Fibroblast of mammary gland (primary cell): ENCODE measurements at places on chromosomes 7 and 10.

- DNase-seq = no peak
Observed at GRCh38 chr10:32980242-32980557, 22.2 kb upstream of the ITGB1 start.

GRCh38 chr7:113338071-113338696 lies 219.8 kb upstream of the SMIM30 start:
- DNase-seq = no peak

GRCh38 chr10:23755556-23755955 lies 316.7 kb downstream of the OTUD1 start:
- no peak for DNase-seq

DNA sequence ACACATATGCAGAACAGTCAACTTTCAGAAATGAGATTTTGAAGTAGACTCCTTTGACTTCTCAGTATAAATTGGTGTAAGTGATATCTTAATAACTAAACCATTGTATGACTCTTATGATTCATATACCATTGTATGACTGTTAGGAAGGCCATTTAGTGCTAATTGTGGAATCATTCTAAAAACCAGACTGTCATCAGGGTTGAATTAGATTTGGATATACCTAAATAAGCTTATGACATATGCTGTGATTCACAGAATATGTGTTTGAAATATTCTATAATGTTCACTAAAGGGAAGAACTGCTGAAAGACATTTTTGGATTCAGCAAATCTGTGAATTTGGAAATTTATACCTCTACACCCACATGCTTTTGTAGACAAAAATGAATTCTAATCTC lies 438.1 kb downstream of the MDFIC start:
- DNase-seq = peak; percentile 57

- peak; percentile 36 for DNase-seq
Observed at GRCh38 chr7:80771523-80771922, 133.1 kb downstream of the CD36 start.

GRCh38 chr7:147556317-147556716 lies 1034.2 kb upstream of the C7orf33 start:
- DNase-seq = no peak

DNA sequence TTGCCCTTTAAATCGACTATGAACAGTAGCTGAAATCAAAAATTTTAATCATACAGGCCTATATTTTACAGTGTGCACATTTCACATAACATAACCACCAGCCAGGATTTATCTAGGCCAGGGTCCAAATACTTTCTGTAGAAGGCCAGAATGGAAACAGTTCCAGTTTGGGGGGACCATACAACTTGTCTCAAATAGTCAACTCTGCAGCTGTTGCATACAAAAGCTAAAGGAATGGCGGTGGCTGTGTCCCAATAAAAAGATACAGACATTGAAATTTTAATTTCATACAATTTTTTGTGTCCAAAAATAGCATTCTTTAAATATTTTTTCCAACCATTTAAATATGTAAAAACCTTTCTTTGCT lies 742 bp upstream of the TYSND1 start:
- DNase-seq = no peak

GRCh38 chr10:44801383-44802327 lies 109.5 kb upstream of the TMEM72 start:
- peak; percentile 90 for DNase-seq

DNA sequence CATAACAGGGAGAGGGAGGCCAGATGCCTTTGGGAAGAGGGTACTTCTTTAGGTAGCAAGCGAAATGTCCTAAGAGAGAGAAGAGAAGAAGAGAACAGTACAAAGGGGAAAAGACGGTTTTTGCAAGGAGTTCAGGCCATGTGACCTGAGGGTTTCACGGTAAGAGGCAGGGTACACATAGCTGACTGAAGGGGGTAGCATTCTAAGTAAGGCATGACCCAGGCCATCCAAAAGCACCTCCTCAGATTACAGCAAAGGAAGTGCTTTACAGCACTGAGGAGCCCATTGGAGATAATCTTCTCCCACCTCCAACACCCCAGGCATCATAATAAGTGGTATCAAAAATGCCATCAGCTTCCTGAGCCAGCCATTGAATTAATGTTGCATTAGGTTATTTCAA lies 258.2 kb upstream of the NPY start:
- no peak for DNase-seq

DNA sequence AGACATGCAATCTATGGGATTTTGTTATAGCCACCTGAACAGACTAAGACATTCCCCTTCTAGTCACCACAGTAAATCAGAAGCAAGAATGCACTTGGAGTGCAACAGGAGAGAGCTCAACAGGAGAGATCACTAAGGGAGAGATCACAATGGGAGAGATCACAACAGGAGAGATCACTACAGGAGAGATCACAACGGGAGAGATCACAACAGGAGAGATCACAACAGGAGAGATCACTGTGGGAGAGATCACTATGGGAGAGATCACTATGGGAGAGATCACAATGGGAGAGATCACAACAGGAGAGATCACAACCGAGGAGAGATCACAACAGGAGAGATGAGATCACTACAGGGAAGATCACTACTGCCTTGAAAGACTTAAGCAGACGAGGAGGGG lies 238.5 kb upstream of the PITRM1 start:
- no peak for DNase-seq

GRCh38 chr10:61750943-61751471 lies 88.3 kb downstream of the CABCOCO1 start:
- DNase-seq = peak; percentile 76

DNA sequence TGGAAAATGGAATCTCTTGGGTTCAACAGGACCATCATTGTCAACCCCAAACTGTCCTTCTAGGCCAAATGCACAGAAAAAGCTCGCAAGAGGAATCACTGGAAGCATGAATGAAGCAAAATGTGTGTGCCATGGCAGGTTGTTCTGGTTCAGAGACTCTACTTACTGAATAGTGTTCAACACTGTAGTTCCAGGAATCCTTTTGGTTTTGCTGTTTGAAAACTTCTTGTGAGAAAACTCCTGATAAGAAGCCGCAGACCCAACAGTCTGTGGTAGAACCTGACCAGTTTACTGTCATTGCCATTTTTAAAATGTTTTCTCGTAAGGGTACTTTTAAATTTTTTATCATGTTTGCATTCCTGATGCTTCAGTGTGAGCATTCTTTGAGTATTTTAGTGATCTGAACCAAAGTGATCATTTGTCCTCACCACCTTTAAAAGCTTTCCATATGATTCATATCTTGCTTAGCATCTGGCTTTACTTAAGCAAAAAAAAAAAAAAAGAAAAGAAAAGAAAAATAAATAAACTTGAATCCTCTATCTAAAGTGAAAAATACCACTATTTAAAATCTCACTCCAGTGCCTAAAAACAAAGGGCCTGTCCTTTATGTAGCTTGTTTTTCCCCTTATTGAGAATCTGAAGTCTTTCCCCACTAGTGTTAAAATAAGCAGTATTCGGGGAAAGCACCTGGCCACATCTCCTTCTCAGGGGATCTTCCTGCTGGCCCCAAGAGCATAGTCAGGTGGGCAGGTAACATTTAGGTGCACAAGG lies 92.4 kb downstream of the WNT2 start:
- DNase-seq = peak; percentile 52
